SK-N-SH treated with all-trans-retinoic acid at 6 μM for 48 hours (cell line): ENCODE measurements at places on chromosomes 3 and 15.

DNA sequence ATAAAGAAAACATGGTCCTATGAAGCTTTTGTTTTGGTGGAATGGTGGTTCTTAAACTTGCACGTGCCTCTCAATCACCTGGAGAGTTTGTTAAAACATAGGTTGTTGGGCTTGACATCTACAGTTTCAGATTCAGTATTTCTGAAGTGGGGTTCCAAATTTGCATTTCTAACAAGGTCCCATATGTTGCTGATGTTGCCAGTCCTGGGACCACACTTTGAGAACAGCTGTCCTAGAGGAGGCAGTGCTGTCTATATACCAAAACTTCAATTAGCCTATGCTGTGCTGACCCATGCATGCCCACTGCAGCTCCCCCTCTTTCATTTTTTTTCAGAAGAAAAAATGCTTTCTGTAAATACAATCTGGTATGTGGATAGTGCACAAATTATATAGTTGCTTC lies 31.3 kb downstream of the ALCAM start:
- ATAC-seq, result peak; percentile 53

- ATAC-seq, result no peak
These were observed 15.8 kb downstream of the ST8SIA2 start for GRCh38 chr15:92409521-92409920.

DNA sequence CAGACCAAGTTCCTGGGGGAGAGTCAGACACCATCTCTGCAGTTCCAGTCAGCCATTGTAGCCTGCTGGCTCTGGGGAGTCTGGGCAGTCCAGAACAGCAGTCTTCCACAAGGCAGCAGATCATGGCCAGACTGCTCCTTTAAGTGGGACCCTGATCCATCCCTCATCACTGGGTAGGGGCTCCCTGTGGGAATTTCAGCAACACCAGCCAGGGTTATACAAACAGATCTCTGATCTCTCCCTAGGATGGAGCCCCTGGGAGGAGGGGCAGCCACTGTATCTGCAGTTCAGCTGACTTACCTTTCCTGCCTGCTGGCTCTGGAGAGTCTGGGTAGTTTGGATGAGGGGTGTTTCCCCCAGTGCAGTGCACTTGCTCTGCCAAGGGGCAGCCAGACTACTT lies 42.1 kb upstream of the UNC13C start:
- ATAC-seq, result no peak

GRCh38 chr15:52006702-52007340 lies 12.2 kb upstream of the MAPK6 start:
- ATAC-seq, result no peak

GRCh38 chr3:14261229-14261628 lies 82.6 kb downstream of the LSM3 start:
- ATAC-seq, result peak; percentile 96

DNA sequence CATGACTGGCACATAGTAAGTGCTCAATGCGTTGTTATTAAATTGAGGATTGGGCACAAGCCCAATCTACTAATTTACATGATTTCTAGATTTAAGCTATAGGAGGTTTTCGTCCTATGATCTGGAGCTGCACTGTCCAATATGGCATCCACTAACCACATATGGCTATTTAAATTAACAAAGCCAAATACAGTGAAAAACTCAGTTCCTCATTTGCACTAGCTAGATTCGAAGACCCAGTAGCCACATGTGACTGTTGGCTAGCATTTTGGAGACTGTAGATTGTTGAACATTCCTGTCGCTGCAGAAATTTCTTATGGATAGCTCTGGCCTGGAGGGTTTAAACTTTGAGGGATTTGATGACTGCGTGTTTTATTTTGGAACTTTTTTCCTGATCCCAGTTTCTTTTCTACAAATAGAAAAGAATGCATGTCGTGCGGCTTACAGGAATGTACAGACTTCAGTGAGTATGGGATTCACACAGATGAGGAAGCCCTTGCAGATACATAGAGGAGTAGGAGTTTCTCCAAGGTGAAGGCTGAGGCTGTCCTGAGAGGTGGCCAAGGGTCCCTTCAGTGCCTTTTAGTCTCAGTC lies 82.8 kb downstream of the SLCO3A1 start:
- no peak for ATAC-seq

DNA sequence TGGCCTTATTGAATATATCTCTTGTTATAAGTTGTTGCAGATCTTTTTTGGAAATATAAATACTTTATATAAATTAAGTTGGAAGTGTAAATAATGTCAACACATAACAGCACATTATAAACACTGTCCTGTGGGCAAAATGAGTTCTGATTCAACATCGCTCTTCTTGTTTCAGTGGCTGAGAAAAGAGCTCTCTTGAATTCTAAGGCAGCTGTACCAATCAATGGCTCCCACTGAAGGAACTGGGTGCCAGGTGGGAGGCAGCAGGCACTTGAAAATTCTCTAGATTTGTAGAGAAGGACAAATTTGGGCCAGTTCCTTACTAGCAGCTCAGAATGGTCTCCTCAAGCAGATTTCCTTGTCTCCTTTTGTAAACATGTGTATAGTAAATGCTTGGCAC lies 45.6 kb downstream of the CHST2 start:
- ATAC-seq, result no peak

- ATAC-seq, result no peak
These were observed 3.2 kb downstream of the KBTBD8 start for GRCh38 chr3:67001086-67001861.

DNA sequence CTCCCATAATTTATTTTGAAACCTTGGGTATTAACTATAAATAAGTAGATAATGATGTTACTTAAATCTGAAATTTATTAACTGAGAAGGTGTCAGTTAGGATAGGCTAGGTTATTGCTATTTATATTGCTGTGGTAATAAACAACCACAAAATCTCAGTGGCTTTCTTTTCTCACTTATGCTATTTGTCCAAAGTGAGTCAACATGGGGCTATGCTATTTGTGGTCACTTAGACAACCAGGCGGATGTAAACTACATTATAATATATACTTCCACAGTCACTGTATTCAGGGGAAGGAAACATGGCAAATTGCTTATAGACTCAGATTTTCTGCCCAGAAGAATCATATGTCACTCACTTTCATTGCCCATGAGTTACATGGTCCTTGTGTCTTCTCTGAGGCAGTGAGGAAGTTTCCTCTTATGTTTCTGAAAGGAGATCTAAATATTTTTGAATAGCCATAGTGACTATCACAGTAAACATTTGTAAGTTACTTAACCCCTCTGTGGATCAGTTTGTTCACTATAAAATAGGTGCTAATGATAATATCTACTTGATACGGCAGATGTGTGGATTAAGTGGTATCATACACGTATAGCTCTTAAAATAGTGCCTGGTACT lies 19.8 kb downstream of the HMG20A start:
- peak; percentile 92 for ATAC-seq
